ENCODE measurements at places on chromosomes 2 and 18.

- DNase-seq = no peak
Measured at GRCh38 chr2:219722276-219722879, 94.9 kb downstream of the SLC4A3 start.

DNA sequence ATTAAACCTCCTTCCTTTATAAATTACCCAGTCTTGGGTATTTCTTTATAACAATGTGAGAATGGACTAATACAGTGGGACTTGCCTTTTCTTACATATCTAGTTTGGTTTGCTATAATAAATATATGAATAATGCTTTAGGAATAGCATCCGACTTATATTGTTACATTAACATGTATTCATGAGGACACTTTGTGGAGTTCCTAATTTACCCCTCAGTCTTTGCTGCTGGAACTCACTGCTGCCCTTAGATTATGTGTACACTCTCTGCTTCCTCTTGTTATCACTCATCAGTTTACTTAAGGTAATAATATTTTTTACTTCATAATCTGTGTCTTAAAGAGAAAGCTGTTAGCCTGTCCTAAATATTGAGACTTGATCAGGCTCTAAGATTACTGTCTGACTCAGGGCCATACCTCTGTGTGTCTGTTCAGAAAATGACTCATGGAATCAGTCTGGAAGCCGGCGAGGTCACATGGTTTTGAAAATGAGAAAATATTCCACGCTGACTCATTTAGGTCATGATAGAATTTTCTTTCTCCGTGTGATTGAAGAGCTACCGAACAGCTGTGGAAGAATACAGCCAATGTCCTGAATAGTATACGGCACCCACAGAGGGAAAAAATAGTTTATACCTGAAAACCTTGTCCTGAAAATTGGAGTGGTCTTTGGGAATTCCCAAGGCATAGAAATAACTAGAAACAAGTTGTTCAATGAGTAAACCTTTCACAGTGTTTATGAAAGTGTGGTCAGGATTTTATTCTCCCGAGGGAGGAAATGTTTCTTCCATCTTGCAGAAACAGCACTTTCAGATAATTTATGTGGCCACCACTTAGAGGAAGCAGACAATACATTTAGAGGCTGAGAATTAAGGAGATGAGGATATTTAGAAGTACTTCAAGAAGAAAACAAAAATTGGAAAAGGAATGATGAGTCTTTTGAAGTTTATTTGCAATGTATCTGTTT, 156.4 kb downstream of the DSEL start:
- peak; percentile 22 for DNase-seq

GRCh38 chr2:128489526-128490273, 171.0 kb upstream of the HS6ST1 start:
- no peak for DNase-seq

DNA sequence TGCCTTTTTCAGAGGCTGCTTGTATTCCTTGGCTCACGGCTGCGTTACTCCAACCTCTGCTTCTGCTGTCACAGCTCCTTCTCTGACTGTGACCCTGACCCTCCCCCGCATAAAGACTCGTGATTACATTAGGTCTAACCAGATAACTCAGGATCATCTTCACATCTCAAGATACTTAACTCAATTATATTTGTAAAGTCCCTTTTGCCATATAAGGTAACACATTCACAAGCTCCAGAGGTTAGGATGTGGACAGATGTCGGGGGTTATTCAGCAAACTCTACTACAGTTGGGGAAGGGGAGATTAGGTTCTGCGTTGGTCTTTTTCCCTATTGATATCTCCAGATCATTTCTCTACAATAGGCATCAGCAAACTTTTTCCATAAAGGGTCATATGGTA, 76.9 kb downstream of the EVA1A start:
- no peak for DNase-seq

DNA sequence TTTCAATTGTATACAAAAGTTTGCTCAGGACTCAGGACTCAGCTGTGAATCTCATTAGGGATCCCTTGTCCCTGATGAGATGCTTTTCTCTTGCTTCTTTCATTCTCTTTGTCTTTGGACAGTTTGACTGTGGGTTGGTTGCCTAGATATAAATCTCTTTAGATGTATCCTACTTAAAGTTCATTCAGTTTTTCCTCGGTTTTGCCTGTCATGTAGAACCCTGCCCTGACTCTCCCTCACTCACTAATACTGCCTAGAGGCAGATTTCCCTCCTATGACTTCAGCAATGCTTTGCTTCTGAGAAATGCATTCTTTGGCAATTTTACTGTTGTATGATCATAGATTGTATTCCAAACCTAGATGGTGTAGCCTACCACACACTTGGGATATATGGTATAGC, 421.4 kb upstream of the TCF4 start:
- no peak for DNase-seq

DNA sequence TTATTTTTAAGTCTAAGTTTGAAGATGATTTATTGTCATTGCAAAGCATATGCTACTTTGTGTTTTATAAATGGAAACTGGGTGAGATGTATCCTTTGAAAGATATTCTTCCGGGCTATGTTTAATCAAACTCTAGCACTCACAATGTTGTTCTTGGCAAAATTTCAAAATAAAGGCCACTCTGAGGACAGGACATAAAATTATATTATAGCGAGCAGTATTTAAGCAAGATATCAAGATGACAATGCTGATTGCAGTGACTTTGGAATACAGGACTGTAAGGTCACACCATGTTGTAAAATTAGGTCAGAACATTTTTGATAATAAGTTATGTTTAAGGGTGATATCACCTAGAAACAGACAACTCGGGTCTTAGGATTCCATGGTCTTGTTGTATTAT, 14.2 kb downstream of the RPRM start:
- no peak for DNase-seq

DNA sequence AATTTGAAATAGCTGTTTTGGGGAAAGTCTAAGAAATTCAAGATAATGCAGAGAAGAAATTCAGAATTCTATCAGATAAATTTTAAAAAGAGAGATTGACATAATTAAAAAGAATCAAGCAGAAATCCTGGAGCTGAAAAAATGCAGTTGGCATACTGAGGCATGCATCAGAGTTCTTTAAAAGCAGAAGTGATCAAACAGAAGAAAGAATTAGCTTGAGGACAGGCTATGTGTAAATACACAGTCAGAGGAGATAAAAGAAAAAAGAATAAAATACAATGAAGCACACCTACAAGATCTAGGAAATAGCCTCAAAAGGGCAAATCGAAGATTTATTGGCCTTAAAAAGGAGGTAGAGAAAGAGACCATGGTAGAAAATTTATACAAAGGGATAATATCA, 57.1 kb downstream of the CYTIP start:
- no peak for DNase-seq

DNA sequence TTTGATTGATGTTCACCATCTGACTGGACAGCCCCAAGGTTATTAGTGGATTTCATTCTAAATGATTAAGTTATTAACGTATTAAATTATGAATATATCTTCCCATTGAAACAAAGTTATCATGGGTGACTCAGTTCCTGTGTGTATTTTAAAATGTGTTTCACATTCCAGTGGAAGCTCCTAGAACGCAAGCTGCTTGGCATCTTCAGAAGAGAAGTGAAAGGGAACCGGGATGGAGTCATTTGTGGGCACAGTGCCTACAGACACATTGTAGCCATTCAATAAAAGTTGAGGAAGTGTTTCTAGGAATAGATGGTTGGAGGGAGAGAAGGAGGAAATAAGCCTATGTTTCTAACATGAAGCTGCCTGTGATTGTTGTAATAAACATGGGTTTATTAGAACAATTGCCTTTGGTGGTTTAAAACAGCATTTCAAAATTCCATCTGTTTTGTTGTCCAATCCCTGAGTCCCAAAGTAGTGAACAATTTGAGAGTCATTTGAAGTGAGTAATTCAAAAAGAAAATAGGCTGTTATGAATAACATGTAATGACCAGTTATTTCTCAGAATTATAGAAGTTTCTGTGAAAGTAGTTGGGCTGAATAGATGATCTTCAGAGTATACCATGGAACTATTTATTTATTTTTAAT, 143.5 kb downstream of the PKP4 start:
- no peak for DNase-seq

DNA sequence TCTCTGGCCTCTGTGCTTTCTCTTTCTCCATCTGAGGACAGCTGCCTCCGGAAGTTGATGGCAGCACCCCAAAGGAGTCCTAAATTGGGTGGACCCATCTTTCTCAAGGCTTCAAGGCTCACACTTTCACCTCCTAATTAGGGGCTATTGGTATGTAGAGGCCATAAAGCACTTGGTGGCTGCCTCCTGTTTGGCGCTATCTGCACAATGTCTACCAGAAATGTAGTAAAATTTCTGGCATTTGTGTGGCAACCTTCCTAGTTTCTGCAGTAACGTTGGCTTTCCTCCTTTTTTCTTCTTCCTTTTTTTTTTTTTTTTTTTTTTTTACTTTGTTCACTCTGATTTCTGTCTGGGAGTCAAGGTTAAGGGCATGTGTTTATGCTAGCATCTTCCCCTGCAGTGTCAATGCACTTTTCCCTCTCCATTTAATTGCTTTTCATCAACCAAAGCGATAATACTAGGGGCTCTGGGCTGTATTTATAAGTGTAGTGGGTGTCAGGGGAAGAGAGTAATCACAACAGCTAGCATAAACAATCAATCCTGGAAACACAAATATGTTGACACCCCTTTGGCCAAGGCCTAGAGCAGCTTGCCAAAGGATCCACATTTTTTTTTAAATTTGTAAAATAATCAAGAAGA, 86.0 kb downstream of the TACR1 start:
- no peak for DNase-seq

DNA sequence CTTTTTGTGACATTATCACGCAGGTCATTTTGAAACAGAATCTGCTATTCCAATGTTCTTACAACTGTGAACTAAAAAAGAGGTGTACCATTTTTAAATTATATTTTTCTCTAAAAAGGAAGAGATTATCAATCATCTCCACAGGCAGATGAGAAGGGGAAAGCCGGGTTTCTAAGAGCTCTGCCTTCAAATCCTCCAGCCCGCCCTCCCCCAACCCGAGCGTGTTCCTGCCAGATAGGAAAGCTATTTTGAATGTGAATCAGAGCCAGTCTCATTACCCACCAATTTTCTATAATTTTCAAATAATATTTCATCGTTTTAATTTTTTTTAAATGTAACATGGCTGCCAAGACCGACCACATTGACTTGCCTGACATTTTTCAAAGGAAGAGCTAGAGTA, 65.9 kb downstream of the KCNF1 start:
- DNase-seq = no peak

GRCh38 chr2:177675350-177675821, 282.8 kb downstream of the AGPS start:
- no peak for DNase-seq

- DNase-seq = no peak
Measured at GRCh38 chr18:36284671-36285295, 12.7 kb upstream of the FHOD3 start.

DNA sequence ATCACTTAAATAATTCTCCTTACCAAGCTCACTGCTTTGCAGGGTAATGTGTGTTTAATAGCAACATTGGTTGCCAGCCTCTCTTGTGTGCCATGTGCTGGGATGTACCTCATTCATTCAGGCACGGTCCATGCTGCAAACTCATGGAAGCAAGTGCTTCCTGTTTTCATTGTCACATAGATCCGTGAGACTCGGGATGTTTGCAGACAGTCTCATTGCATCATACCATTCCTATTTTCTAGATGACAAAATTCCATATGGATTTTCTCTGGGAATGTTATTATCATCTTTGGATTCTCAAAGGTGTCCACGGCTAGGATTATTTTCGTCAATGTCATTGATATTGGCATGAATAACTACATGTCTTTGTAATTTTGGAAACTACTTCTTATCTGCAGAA, 60.0 kb upstream of the HDAC4 start:
- DNase-seq = no peak

DNA sequence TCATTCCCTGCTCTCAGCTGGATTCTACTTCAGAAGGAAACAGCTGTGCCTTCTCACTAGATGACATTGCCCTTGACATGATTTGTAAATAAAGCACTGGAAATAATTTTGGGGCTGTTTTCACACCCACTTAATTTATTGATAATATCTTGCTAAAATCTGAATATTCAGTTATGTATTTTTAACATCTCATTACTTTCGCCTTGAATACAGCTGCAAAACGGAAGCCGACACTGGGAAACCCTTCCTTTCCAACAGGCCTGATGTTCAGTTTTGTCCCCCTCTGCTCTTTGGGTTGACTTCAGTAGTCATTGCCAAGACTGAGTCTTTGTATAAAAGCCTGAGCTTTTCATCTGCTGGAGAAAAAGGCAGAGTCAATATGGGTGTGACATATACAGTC, 82.7 kb downstream of the DOCK10 start:
- no peak for DNase-seq

DNA sequence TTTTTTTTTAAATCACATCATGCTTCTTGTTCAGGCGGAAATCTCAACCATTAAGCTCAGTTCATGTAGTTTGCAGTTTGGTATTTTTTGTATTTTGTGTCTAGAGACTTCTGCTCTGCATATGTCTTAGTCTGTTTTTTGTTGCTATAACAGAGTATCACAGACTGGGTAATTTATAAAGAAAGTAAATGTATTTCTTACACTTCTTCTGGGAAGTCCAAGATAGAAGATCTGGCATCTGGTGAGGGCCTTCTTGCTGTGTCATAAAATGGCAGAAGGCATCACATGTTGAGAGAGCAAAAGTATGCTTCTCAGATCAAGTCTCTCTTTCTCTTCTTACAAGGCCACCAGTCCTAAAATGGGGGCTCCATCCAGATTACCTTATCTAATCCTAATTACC, 208.2 kb downstream of the CTNNA2 start:
- no peak for DNase-seq

- DNase-seq = no peak
Measured at GRCh38 chr2:45545943-45546342, 65.1 kb downstream of the SRBD1 start.

DNA sequence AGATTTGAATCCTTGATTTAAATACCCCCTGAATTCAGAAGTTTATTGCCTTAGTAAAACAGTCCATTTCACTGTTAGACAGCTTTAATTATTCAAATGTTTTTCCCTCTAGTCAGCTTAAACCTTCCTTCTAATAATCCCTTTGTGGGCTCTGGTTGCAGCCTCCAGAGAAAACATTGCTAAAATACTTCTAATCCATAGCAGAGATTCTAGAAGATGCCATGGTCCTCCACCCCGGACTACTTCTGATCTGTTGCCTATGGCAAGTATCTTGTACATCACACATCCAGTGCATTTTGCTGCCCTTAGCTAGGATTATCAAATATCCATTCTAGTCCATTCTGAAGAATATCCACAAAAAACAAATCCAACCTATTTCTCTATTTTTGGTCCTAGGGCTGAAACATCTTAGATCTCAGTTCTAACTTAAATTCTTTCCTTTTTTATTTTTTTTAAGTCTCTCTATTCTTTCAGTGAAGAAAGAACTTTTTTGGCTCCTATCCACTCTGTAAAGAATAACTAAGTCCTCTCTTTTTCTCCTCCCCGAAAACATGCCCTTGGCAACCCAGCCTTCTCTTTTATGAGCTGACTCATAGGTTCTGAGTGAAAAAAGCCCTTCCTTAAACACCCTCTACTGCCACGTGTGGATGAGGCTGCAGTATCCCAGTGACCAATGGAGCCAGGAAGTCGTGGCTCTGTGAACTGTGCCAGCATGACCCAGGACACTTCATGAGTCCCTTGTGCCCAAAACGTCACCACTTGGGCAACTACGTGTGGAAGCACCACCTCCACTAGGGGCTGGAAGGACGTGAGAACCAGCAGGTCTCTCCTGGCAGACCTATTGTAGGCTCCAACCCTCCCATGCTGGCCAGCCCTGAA, 349.8 kb downstream of the TNS1 start:
- no peak for DNase-seq

All from stimulated activated CD8-positive, alpha-beta memory T cell treated with anti-CD3 and anti-CD28 coated beads, Interleukin-4, amount 100 ng/mL, for 24 hours (primary cell).